Activated CD4-positive, alpha-beta memory T cell treated with anti-CD3 and anti-CD28 coated beads, Interleukin-2, amount 10 ng/mL, durations not matched to agents 7 days and 5 days (primary cell): ENCODE measurements at places on chromosomes 2 and 18. TPM values are rescaled to one million over a fixed set of nuclear protein-coding genes. Genes with fewer than 3 reads are reported as not detected.

Gene LBH
- 110 TPM for total RNA-seq

Gene ALLC
- total RNA-seq, result not detected

Gene TMEM17
- 0.13 TPM for total RNA-seq

Gene NXPH2
- not detected for total RNA-seq

Gene COL3A1
- not detected for total RNA-seq

Gene DYNAP
- not detected for total RNA-seq

Gene NAT8
- total RNA-seq, result not detected

Gene RAD51AP2
- total RNA-seq, result not detected

- no peak for DNase-seq
These were observed 9.8 kb upstream of the NDUFV2 start for GRCh38 chr18:9092665-9093064.

DNA sequence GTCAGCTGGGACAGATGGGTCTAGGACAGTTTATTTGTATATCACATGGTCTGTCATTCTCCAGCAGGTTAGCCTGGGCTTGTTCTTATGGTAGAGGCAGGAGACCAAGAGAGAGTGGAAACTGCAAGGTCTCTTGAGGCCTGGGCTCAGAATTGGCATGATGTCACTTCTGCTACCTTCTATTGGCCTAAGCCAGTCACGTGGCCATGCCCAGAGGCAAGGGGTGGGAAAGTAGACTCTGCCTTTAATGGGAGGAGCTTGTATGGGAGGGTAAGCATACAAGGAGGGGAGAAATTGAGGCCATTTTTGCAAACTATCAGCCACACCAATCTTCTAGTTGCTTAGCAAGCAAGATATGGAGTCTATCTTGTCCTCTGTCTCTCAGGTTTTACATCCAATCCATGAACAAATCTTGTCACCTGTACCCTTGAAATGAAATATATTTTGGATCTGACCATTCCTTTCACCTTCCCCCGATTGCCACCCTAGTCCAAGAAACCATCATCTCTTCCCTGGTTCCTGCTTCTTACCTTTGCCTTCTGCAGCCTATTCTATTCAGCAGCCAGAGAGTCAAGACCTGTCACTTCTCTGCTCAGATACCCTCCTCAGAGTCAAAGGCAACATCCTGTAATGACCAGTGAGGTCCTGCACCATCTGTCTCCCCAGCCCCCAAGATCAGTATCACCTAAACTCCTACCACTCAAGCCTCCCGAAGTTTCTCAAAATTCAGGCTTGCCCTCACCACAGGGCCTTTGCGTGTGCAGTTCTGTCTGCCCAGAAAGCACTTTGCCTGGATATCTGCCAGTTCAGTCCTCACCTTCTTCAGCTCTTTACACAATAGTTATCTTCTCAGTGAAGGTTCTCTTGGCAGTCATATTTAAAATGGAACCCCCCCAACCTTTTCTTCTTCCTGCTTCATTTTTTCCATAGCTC lies 240.0 kb downstream of the LOXHD1 start:
- peak; percentile 21 for DNase-seq

GRCh38 chr2:141711627-141712026 lies 419.2 kb downstream of the LRP1B start:
- DNase-seq, result no peak

DNA sequence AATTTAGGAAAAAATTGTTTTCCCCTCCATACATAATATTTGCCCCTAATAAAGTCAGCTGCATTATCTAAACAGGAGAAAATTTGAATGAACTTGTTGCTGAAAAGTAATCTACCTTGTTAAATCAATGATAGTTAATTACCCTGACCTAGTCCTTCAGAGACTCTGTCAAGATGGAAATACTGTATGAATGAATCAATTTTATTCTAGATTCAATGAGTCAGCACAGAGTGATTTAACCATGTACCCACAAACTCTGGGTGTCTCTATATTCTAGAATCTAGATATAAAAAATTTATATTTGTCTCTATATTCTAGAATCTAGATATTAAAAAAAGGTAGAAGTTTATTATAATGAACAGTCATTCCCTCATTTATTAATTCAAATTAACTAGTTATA lies 36.2 kb downstream of the NDUFAF7 start:
- no peak for DNase-seq

GRCh38 chr2:132540166-132540565 lies 123.6 kb downstream of the GPR39 start:
- no peak for DNase-seq

- no peak for DNase-seq
These were observed 49.1 kb downstream of the ARHGAP28 start for GRCh38 chr18:6778459-6779247.

DNA sequence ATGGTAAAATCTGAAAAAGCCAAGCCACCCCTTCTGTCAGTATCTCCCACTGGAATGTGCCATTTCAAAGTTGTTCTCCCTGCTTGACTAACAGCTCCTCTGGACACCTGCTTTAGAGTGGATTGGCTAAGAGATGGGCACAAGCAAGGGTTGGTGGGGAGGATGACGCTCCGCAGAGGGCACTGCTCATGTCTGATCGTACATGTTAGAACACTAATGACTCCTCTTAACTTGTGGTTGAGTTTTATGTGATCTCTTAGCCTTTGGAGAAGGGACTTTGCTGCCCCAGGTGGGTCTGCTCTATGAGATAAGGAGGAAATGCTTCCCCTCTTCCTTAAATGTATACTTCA lies 8.2 kb upstream of the KIAA2012 start:
- DNase-seq, result no peak

GRCh38 chr18:24115628-24116027 lies 23.2 kb upstream of the CABYR start:
- DNase-seq, result no peak

GRCh38 chr18:36692371-36692770 lies 136.4 kb downstream of the TPGS2 start:
- DNase-seq, result no peak

DNA sequence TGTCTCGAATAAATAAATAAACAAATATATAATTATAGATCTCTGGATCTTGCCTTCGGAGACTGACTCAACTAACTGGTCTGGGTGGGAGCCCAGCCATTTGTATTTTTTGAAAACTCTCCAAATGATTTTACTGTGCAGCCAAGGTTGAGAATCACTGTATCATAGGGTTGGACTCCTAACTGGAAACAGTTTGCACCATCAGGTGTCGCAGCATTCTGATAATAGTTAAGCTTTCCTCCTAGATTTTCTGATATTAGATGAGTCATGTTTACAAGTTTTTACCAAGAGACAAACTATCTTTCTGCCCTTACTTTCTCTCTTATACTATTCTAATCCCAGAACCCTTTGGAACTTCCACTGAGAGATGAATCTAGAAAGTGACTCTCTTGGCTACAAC lies 16.8 kb downstream of the IL37 start:
- no peak for DNase-seq

GRCh38 chr2:118431165-118431517 lies 342.9 kb downstream of the INSIG2 start:
- no peak for DNase-seq
